Natural killer cell (primary cell): ENCODE measurements at places on chromosomes 6 and 20. TPM values are rescaled to one million over a fixed set of nuclear protein-coding genes. Genes with fewer than 3 reads are reported as not detected.

Gene ABHD16B
- total RNA-seq = not detected

Gene TBCC
- total RNA-seq = 77.6 TPM

Gene POU5F1
- not detected for total RNA-seq

Gene TRMT6
- 9.9 TPM for total RNA-seq

Gene TFEB
- total RNA-seq = 56.0 TPM

Gene ADA
- total RNA-seq = 71.7 TPM

Gene CHRNA4
- not detected for total RNA-seq

Gene PIM1
- 215 TPM for total RNA-seq

Gene RTEL1
- total RNA-seq = 36.3 TPM

Gene RBPJL
- not detected for total RNA-seq

Gene TFAP2A
- total RNA-seq = not detected

Gene CNKSR3
- not detected for total RNA-seq

Gene TMEM244
- not detected for total RNA-seq

Gene OPRM1
- not detected for total RNA-seq

Gene PROCR
- 9.3 TPM for total RNA-seq

Gene NKX2-4
- not detected for total RNA-seq

Gene C6orf58
- total RNA-seq = not detected

Gene EFCAB8
- total RNA-seq = 1.2 TPM

Gene C4A
- total RNA-seq = 8.2 TPM

Gene SENP6
- total RNA-seq = 108 TPM

Gene SPTLC3
- total RNA-seq = 4.6 TPM

Gene PLEKHG1
- 0.29 TPM for total RNA-seq

Gene COL9A1
- not detected for total RNA-seq

Gene GMPR
- total RNA-seq = 3.4 TPM

Gene KIAA1755
- not detected for total RNA-seq

Gene LHFPL5
- not detected for total RNA-seq

Gene MAK
- total RNA-seq = 0.66 TPM

Gene CDSN
- total RNA-seq = not detected

Gene CCR6
- not detected for total RNA-seq

Gene FAM184A
- total RNA-seq = 0.40 TPM

Gene ADGRF5
- not detected for total RNA-seq
